ENCODE measurements at places on chromosomes 5 and 9.

DNA sequence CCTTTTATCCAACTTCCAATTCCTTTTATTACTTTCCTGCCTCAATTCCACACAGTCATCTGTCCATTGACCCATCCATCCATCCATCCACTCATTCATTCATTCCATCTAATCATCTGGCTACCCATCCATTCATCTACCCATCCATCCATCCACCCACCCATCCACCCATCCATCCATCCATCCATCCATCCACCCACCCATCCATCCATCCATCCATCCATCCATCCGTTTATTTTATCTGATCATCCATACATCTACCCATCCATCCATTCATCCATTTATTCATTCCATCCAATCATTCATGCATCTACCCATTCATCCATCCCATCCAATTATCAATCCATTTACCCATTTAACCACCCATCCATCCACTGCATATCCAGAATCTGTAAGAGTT is 11.6 kb downstream of the PAEP start:
- no peak for DNase-seq

DNA sequence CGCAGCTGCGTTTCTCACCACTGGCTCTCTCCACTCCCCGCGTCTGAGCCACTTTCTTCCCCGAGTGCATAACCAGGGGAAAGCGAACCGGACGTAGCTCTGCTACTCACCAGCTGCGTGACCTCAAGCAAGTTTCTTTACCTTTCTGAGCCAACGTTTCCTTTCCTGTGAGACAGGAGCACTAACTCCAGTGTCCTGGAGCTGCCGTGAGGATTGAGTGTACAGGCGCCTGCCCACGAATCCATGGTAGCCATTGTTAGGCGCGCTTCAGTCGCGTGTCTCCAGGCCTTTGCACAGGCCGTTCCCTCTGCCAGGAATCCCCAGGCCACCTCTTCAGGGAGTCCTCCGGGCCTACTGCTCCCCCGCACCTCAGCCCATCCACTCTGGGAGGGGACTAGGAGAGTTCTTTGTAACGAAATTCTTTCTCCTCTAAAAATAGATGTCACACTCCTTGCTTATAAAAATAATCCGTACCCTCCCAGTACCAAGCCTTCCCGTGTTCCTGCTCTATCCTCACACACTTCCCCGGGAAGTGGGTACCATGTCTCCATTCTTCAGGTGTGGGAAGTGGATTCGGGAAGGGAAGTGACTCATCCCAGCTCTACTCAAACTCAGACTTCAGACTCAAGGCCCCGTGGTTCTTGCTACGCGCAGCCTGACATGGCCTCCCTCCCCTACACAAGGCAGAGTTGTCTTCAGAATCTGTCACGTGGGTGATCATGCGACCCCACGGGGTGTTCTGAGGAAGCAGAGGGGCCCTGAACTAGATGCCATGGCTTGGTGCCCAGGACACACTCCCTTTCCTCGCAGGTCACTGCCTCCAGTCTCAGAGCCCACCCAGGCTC is 16.1 kb upstream of the CRB2 start:
- peak; percentile 30 for DNase-seq

- DNase-seq: no peak
These were observed 47.2 kb downstream of the RAB24 start for GRCh38 chr5:177256296-177256695.

- DNase-seq: no peak
These were observed 203.7 kb upstream of the SLC24A2 start for GRCh38 chr9:19992556-19992955.

- no peak for DNase-seq
These were observed 30.3 kb downstream of the FOXD1 start for GRCh38 chr5:73418244-73418691.

GRCh38 chr5:145699846-145700245 is 135.3 kb downstream of the PRELID2 start:
- DNase-seq: no peak

- no peak for DNase-seq
These were observed 96.8 kb upstream of the ITGA2 start for GRCh38 chr5:52892242-52892878.

DNA sequence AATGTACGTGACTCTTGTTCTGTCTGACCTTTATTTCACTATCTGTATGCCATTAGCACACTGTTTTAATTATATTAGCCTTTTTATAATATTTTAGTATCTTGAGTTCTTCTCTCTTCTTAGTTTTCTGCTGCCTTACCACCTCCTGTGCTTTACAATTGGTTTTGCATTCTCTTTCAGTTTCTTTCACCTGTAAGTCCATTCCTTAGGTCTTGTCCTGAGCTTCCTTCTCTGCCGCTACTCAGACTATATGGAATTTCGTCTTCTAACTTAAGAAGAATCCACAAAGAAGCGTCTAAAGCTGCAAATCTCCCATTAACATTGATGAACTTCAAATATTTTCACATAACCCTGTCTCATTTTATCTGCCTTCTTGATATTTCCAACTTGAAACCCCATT is 642.9 kb downstream of the MAT2B start:
- DNase-seq: no peak

- DNase-seq: no peak
These were observed 23.3 kb upstream of the MGAT1 start for GRCh38 chr5:180825768-180826525.

DNA sequence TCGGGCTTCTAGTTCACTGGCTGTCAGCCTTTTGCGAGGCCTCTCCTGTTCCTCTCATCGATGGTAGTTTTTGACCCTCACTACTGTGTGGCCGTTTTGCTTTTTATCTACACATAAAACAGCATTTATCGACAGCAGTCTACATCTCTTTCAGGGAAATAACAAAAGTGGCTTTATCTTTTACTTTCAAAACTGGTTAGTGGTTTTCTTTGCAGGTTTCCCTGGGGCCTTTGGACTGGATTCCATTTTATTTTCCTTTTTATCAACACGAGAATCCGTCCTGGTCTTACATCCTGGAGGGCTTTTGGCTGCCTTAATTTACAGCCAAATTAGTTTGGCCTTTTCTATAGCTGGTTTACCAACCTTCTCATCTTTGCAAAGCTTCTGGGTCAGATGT is 793 bp upstream of the PKD2L2 start:
- no peak for DNase-seq

- no peak for DNase-seq
These were observed 87.6 kb downstream of the FREM1 start for GRCh38 chr9:14822666-14823065.

GRCh38 chr5:103243665-103244064 is 14.9 kb upstream of the MACIR start:
- no peak for DNase-seq

GRCh38 chr9:74795081-74795480 is 92.6 kb downstream of the TRPM6 start:
- no peak for DNase-seq

DNA sequence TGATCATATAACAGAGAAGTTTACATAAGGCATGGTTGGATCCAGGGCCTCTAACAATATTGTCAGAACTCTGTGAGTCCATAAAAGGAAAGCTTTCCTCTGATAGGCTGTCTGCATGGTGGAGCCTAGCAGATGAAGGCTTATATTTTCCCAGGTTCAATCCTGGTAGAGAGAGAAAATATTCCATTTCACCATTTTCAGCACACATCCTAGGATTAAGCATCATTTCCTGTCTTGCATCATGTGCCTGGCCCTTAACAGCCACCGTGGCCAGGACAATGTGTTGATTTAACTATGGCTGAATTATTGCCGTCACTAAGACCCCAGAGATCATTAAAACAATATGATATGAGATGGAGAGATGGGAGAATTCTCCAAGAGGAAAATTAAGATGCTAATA is 90.9 kb upstream of the GRIA1 start:
- DNase-seq: no peak

DNA sequence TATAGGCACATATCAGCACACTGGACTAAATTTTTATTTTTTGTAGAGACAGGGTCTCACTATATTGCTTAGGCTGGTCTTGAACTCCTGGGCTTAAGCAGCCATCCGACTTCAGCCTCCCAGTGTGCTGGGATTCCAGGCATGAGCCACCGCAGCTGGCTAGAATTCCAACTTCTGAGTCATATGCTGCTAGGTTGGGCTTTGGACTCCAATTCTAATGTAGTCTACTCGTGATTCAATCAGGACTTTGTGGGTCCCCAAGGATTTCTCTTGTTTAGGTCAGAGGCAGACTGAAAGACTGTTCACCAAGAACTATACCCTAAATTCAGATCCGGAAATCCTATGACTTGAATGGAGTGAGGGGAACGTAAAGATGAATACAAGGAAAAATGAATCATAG is 68.2 kb upstream of the CHD1 start:
- no peak for DNase-seq

DNA sequence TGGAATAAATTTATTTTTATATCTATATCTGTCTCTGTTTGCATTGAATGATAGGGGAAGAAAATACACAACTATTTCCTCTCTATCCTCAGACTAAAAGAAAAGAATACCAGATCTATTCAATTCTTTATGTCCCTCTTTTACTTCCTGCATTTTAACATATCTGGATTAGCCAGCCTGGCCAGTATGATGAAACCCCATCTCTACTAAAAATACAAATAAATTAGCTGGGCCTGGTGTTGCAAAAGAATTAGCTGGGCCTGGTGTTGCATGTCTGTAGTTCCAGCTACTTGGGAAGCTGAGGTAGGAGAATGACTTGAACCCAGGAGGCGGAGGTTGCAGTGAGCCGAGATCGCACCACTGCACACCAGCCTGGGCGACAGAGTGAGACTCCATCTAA is 182.0 kb downstream of the LURAP1L start:
- no peak for DNase-seq

- no peak for DNase-seq
These were observed 101.3 kb downstream of the PHF2 start for GRCh38 chr9:93677641-93678136.

- DNase-seq: no peak
These were observed 29.0 kb upstream of the MYORG start for GRCh38 chr9:34405719-34406118.

- DNase-seq: no peak
These were observed 5.9 kb downstream of the RGMB start for GRCh38 chr5:98779264-98779877.

DNA sequence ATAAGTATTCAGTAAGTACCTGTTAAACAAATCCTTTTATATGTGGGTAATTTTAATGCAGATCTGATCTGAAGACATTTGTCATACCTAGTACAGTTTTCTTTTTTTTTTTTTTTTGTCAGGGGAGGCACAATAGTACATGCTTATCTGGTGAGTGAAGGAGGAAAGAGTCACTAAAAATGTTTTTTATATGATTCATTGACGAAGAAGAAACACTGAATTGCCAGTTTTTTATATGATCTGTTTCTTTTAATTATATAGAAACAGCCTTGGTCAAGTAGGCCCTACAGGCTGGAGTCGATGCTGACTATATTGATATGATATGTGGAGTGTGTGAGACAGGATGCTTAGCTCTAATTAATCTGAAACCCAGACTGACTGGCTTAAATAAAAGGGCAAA is 315.2 kb downstream of the PSAT1 start:
- no peak for DNase-seq

- DNase-seq: no peak
These were observed at the start of gene AQP3 for GRCh38 chr9:33446946-33447798. Gene AQP3 (minus strand): TSS chr9:33447593. CDS start chr9:33447530, 63 bp downstream.

All from stimulated activated CD8-positive, alpha-beta memory T cell treated with anti-CD3 and anti-CD28 coated beads, Interleukin-7, amount 100 ng/mL, for 24 hours (primary cell).